H9 (cell line): ENCODE measurements at places on chromosomes 16 and 17.

DNA sequence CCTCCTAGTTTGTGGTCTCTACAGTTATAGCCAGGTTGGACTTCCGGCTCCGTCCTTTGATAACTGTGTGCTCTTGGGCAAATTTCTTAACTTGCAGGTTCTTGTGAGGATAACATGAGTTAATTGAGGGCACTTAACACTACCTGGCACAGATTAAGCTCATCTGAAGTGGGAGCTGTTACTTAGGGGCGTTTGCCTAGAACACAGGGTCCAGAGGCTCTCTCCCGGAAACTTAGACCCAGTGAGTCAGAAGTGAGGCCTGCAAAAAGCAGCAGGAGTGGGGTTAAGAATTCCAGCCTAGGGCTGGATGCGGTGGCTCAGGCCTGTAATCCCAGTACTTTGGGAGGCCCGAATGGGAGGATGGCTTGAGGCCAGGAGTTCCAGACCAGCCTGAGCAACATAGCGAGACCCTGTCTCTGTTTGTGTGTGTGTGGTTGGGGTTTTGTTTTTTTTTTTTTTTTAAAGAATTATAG is 1.4 kb downstream of the MVP start:
- no peak for DNase-seq

- DNase-seq = no peak
These were observed 834 bp downstream of the MRPL12 start for GRCh38 chr17:81703747-81704654.

- no peak for DNase-seq
These were observed 317.8 kb downstream of the RBFOX1 start for GRCh38 chr16:7650431-7650830.

- no peak for DNase-seq
These were observed 7.4 kb upstream of the OR1A2 start for GRCh38 chr17:3189961-3190360.

- DNase-seq = no peak
These were observed 73.7 kb upstream of the MED9 start for GRCh38 chr17:17403065-17403464.

GRCh38 chr16:86959091-86959651 is 358.0 kb downstream of the C16orf95 start:
- DNase-seq = no peak

DNA sequence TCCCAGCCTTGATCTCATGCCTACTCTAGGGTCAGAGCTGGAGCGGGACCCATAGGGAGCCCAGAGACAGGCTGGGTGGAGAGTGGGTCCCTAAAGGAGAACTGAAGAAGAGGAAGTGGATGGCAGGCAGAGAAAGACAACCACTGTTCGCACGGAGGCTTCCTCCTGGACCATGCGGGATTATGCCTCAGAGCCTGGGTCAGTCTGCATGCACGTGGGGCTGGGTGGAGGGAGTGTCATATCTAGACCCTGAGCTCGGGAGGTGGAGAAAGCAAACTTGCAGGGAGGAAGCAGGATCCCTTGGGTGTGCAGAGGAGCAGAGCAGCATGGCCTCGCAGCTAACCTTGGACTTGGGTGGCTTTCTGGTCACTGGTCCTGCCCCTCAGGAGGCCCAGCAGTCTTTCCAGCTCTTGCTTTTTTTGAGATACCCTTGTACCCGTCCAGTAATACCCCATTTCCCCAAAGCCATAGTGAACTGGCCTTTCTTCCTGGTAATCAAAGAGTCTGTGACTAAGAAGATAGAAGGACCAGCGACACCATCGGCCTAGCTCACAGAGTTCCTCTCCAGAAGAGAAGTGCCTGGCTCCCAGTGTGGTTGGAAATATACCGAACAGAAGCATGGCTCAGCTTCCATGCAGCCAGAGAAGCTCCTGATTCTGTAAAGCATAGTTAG is 344.2 kb downstream of the CPPED1 start:
- no peak for DNase-seq

DNA sequence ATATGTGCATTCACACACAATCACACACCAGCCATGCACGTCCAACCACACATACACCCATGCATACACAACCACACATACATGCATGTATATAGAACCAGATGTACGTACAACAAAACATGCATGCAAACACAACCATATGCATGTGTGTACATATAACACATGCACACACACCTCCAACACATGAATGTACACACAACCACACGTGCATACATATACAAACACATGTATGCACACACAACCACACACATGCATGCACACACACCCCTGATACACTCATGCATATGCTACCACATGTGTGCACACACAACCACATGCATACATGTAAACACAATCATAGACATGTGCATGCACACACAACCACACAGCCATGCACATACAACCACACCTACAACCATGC is 52.0 kb upstream of the SDK2 start:
- DNase-seq = peak; percentile 20

DNA sequence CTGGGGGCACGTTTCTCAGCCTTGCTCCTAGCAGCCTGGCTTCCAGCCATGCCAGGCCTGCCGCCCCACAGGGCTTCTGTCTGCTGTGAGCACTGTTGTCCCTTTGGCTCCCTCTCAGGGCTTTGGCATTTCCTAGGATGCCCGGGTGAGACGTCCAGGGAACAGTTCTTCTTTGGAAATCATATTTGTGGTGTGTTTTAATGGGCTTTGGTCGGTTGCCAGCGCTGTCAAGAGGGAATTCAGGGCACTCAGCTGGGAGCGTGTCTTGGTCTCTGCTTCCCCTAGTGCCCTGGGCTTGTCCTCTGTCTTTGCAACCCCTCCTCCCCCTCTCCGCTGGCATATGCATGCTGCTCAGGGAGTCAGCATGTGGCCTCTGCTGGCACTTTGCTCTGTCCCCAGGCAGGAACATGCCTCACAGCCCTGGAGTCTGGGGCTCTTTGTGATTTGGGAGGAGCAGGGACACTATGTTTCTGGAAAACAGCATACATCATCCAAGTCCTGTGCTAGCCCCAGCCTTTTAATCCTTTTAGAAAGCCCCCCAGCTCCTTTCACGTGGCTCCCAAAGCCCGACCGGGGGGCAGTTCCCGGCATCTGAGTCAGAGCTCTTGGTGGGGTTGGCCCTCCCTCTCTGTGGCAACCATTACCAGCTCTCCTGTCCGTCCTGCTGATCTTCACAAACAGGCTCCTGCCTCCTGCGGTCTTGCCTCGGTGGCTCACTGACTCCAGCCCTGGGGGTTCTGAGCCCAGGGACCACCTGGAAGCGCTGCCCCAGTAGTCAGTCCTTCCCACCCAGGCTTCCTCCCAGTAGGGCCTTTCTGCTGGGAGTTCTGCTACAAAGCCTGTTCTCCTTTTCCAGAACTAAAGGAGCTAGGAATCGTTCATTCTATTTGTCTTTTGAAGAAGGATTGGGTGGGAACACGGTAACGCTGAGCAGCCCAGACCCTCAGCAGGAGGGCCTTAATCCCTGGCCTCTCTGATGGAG is 26.7 kb downstream of the SAP30BP start:
- DNase-seq = peak; percentile 79

DNA sequence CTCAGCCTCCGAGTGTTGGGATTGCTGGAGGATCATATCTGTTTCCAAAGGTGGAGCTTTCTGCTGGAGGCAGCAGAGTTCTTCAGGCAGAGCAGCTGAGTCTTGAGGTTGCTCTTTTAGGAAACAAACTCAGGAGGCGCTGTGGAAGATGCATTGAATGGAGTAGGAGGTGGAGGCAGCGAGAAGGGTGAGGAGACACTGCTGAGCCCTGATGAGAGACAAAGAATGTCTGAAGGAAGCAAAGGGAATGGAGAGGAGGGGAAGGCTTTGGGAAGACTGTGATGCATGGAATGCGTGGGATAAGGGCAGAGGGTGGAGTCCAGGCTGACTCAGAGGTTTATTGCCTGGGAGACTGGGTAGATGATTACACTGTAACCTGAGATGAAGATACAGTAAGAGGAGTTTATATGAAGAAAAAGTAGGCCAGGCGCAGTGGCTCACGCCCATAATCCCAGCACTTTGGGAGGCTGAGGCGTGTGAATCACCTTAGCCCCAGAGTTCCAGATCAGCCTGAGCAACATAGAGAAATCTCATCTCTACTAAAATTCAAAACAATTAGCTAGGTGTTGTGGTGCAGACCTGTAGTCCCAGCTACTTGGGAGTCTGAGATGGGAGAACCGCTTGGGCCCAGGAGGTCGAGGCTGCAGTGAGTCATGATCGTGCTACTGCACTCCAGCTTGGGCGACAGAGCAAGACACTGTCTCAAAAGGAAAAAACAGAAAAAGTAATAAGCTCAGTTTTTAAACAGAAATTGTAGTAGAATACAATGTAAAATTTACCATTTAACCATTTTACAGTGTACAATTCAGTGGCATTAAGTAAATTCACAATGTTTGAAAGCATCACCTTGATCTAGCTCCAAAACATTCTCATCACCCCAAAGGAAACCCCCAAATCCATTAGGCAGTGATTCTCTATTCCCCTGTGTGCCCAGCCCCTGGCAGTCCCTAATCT is 17.8 kb upstream of the TMEM219 start:
- DNase-seq = peak; percentile 80

DNA sequence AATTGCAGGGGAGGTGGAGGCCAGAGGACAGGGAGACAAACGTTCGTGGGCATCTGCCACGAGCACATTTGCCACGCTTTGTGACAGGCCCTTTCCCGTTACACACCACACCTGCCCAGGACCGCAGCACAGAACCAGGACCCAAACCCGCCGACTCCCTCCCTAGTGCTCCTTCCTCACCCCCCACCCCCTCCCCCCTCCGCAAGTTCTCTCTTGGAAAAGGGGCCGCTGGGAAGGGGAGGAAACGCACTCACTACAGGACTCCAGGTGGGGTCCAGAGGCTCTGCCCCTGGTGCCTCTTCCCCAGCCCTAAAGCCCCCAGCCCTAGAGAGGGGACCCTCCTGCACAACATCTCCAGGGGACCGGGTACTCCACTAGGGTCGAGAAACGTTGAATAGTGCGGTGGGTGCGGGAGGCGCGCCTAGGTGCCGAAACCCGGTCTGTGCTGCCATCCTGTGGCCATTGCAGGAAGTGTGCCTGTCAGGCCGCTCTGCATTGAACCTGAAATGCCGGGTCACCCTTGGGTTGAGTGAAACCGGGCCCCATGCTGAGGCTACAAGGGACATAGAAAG is 21.9 kb upstream of the EIF1 start:
- DNase-seq = peak; percentile 93

GRCh38 chr17:30996486-30996885 is 25.6 kb downstream of the RNF135 start:
- no peak for DNase-seq

- peak; percentile 89 for DNase-seq
These were observed 12.5 kb upstream of the FAM171A2 start for GRCh38 chr17:44376124-44376523.

- peak; percentile 89 for DNase-seq
These were observed 1.2 kb upstream of the SPAG9 start for GRCh38 chr17:51121620-51122472.

- peak; percentile 37 for DNase-seq
These were observed 47.5 kb upstream of the PHOSPHO1 start for GRCh38 chr17:49278076-49278475.

- DNase-seq = peak; percentile 96
These were observed at the start of gene BCAR1 for GRCh38 chr16:75251280-75252048. TSS of gene BCAR1 (minus strand) at chr16:75251624. CDS start at chr16:75251482, 142 bp downstream.

GRCh38 chr17:17845046-17845775 is 8.4 kb upstream of the SREBF1 start:
- no peak for DNase-seq

DNA sequence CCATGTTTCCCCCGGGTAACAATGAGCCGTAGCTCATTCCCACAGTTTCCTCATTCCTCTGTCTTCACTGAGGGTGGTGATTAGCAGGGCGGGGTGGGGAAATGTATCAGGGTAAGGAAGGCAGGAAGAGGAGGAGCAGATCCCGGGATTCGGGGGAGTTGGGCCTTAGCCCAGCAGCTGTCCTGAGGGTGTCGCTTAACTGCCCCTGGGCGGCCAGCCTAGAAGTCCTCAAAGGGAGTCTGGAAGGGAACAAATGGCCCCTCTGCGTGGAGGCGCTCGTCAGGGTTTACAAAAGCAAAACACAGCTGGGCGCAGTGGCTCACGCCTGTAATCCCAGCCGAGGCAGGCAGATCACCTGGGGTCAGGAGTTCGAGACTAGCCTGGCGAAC is 14.3 kb downstream of the MLYCD start:
- DNase-seq = no peak

DNA sequence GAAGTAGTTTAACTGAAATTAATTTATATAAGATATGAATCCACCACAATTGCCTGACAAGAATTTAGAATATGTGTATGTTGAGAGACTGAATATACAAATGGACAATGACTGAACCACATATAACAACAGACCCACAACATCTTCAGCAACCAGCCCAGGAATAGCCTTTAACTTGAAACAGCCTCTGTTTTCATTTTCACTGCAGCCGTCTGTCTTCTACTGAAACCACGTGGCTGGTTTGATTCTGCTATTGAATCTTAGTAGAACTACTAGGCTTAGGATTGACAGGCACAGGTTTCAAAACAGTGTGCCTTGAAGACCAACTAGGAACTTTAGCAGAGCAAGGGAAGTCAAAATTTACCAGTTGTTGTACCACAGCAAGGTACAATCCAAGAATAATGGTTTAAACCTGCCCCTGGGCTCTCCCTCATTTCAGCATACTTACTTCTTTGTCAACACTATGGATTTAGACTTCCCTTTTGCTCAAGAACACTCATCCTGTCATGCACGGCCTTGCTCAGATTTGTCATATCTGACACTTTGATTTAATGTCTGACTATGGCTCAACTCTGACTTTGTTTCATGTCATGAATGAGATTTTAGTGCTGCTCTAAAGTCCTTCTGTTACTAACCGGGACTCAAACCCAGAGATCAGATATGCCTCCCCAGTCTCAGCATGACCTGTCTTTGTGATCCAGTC is 355.0 kb downstream of the KIF2B start:
- no peak for DNase-seq

- DNase-seq = no peak
These were observed 69.7 kb downstream of the TANC2 start for GRCh38 chr17:63035695-63036094.

GRCh38 chr17:42814633-42815399 is 9.3 kb downstream of the BECN1 start:
- DNase-seq = no peak

DNA sequence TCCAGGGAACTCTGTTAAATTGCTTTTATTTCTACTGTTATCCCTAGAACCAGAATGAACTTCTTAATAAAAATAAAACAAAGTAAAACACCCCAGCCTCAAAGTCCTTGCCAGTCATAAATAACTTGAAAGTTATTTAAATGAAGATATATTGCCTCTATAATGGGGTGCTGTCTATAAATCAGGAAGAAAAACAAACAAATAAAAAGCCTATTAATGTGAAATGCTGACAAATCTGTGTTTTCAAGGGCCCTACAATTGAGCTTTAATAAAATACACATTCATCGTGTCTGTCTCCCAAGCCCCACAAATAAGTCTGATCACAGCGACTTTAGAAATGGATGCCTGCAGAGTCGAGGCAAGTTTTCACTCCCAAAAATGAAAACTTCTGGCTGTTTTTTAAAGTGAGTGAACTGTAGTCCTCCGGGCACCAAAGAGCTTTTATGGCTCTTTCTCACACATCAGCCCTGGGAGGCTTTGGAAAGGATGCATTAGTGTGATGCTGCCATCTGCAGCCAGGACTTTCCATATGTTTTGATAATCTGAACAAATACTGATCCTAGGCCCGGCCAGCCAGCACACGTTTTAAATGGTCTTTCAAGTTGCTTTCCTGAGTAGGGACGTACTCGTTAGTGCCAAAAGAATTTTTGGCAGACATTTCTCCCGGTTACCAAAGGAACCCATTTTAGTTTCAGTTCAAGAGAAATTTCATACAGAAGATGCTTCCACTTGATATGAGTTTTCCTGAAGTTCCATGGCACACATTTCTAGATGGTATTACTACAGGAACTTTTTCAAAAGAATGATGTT is 16.3 kb downstream of the NACA2 start:
- DNase-seq = peak; percentile 53

- peak; percentile 62 for DNase-seq
These were observed 781 bp downstream of the ARHGDIA start for GRCh38 chr17:81870131-81870980.

GRCh38 chr17:7878234-7878633 is 10.4 kb upstream of the CHD3 start:
- DNase-seq = peak; percentile 3
